AG04450 (cell line): ENCODE measurements at places on chromosomes 3 and 15.

GRCh38 chr3:121473001-121473400 lies 72.8 kb downstream of the POLQ start:
- no peak for DNase-seq

GRCh38 chr15:79593119-79593869 lies 161.2 kb downstream of the MINAR1 start:
- DNase-seq, result no peak

GRCh38 chr3:179015551-179016020 lies 56.0 kb downstream of the ZMAT3 start:
- DNase-seq, result peak; percentile 59

DNA sequence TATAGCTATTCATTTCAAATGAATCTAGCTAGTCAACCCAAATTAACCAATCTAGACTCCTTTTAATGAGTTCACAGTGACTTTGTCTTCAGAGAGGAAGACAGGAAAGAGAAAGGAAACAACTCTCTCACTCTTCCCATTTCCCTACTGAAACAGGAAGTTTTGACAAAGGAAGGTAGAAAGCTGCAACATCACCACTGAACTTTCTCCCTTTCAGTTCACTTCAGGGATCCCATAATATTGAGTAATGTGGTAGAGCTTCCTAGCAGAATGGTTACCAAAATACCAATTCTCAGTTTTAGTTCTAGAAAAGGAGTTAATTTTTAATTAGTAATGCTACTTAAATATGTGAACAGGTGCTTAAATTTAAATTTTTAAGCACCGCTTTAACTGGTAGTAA lies 7.5 kb downstream of the VPS13C start:
- no peak for DNase-seq

DNA sequence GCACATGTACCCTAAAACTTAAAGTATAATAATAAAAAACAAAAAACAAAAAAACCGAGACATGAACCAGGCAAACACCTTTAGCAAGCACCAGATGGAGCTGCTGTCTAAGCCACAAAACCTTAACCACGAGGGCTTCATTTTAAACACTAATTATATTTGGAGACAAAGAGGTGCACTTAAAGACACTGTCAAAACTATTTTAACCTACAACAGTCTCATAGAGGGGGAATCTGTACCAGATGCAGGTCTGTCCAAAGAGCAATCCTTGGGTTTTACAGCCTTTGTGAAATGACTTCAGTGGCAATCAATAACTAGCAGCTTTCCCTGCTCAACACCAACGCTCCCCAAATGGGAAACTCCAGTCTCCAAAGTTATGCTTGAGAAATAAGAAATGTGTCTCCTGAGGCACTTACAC lies 115.7 kb upstream of the TSPAN3 start:
- peak; percentile 8 for DNase-seq

GRCh38 chr3:108136561-108137459 lies 46.0 kb upstream of the CD47 start:
- no peak for DNase-seq

DNA sequence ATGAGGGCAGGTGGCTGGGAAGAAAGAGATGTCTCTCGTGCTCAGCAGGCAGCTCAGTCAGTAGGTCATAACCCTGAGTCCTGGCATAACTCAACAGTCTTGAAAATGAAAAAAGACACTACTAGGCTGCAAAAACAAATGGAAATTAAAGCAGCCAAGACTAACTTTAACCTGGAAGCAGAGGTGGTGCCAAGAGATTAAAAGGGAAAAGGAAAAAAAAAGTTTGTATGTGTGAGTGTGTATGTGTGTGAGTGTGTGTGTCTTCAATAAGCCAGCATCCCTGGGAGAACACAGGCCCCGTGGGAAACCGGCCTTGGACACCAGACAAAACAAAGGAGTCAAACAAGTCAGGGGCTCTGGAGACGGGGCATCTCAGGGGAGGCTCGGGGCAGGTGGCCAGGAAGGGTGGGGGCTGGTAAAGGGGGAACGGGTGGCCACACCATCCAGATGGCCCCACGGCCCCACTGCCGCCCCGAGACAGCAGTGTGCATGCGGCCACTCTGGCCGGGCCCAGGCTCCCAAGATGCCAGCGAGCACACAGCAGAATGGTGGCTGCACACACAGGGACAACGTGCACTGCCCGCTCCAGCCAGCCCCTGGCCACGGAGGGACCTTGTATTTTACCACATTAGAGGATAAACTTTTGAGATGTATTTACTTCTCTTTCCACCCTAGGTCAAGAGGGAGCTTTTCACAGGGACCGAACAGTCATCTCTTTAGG lies 23.8 kb downstream of the CYFIP1 start:
- DNase-seq, result no peak

- no peak for DNase-seq
Measured at GRCh38 chr3:193875601-193876321, 260.2 kb upstream of the HES1 start.

DNA sequence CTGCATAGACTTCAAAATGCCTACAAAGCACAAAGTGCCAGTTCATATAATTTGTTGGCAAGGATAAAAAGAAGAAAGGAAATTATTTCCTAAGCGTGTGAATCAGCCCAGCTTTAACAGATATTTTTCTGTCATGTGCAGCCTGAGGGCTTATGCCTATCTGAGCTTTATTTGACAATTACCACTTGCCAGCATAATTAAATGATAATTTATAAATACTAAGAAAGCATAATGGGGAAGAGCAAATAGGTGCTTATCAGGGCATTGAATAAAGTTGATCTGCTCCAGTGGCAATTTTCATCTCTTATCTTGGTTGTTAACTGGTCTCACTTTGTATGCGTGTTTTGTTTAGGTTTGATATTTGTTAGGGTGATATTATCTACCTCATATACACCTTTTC lies 313.4 kb upstream of the DNAJC19 start:
- no peak for DNase-seq

DNA sequence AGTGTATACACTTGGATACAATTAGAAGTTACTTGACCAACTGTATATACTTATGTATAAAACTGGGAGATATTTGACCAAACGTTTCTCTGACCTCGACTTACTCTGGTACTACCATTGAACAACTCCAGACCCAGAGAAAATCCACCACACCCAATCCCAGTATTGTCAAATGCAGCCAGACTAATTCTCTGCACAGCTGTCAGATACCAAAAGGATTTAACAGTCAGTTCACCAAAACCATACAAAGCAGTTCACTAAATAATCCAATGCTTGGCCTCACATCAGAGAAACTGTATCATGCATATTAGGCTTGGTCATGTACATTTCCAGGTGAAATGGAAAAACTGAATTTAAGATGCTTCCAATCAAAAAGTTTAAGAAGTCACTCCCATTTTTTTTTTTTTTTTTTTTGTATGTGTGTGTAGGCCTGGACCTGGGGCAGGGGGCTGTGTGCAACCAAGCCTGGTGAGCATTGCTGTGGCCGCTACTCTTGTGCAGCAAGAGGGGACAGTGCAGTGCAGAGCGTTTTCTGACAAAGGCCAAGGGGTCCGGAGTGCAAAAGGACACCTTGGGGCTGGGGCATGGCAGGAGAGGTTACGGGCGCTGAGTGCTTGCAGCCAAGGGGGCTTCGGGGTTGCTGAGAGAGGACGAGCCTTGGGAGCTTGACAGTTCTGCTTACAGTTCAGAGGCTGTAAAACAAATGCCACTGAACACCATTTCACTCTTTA lies 1.4 kb downstream of the TOMM70 start:
- DNase-seq, result no peak

DNA sequence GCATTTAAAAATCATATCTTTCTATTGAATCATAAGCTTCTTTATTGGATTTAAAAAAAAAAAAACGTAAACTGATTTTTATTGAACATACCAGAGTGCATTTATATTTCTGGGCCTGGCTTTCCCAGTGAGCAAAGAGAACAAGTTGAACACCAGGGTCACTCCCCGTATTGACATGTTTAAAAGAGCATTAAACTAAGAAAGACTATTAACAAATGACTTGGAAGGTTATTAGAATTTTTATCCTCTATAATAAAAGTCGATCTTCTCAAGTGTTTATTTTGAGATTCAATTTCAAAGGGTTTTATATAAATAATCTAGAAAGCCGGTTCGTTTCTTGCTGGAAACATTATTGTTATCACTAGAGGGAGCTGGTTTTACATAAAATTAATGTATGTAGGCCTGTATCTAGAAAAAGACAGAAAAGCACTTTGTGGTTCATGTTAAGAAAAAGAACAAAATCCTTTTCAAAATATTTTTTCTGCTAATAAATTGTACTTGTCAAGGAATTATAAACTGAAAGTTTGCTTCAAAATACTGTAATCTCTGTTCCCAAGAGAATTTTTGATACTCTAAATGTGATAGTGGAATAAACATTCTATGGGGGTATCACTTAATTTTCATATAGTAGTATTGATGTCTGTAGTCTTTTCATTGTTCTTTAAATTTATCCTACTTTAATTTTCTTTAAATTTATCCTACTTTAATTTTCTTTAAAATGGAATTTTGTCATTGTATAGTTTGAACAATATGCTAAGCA lies 321.8 kb upstream of the MME start:
- no peak for DNase-seq

- DNase-seq, result no peak
Measured at GRCh38 chr15:60419753-60420152, 22.0 kb upstream of the ANXA2 start.

GRCh38 chr3:79598594-79598993 lies 169.2 kb downstream of the ROBO1 start:
- DNase-seq, result no peak

GRCh38 chr15:55627730-55628368 lies 39.7 kb upstream of the PYGO1 start:
- peak; percentile 74 for DNase-seq

DNA sequence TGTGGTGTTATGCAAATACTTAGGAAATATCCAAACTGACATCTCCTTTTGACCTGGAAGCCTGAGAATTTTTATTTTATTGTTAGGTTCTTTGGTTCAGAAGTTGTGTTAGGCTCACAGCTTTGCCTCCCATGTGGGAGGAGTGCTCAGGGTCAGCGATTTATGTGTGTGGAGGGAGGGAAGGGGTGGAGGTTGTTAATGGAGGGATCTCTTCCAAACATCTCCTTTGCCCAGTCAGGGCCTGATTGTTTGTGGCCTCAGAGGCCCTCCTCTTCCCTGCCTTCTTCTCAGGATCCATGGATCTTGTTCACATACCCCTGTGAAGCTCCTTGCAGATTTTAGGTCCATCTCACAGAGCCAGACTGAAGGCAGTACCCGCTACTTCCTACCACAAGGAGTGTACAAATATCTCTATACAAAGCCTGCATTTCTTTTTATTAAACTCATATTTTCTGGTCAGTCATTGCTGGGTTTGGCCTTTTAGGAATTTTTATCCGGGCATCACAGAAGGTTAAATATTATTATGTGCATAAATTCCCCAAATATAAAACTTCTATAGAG lies 40.3 kb downstream of the BBX start:
- no peak for DNase-seq

DNA sequence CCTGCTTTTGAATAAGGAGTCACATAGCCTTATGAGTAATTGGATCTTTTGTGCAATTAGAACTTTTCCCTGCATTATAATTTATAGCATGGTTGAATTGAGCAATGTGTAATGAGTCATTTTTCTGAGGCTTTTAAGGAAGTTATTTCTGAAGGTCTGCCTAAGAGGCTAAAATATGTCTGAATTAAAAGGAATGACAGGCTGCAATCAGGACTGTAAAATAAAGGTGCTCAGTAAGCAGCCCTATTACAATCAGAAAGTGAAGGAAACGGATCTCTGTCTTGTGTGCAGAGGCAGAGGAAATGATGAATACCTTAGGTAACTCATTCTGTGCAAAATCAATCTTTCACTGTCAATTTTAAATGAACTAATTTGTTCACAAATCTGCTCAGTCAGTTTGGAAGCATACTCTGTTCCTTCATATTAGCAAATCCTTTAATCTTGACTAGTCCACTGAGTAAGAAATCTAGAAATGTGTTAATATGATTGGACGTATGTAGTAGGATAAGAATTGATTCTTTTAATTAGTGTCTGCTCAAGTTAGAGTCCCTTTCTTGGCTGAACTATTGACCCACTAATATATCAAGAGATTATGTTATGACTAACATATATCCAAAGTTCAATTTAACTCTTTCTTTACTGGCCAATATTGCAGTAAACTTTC lies 290.1 kb downstream of the ZIC1 start:
- DNase-seq, result no peak
